NCI-H510A treated with DMSO at 0.1 percent for 48 hours (cell line): ENCODE measurements at places on chromosomes 5 and 9.

DNA sequence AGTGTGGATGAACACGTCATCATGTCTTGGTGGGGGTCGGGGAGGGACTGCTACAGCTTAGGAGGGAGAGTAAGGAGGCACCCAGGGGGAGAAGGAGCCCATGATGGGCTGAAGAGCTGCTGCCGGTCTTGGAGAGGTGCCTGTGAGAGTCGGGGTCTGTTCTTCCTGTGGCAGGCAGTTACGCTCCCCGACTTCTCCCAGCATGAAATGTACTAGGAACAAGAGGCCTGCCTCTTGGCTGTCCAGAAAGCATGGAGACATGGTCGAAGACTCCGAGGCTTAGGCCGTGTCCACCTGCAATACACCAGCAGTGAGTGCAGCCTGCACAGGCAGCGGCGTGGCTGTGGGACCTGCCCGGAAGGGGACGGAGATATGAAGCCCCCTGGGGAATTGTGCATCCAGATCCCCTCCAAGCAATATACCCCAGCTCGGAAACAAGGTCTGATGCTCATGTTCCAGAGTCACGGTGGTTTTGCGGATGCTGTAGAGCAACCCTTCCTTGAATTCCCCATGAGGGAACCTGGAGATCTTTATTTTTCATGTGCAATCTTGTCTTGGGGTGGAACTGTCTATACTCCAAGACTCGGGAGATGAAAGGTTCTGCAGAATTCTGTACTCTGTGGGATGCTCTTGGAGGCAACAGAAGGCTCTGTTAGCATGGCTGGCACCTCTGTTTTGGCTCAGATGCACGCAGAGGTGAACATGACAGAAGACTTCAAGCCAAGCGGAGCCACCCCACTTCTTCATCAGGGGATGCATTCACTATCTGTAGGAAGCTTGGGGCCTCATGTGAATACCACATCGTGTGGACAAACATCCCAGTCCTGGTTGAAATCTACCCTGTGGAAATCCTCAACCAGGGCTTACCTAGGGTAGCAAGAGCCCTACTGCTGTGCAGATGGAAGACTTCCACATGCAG, 374.9 kb upstream of the IRX4 start:
- no peak for DNase-seq

GRCh38 chr5:77425420-77425819, 66.7 kb downstream of the WDR41 start:
- no peak for DNase-seq

- no peak for DNase-seq
Observed at GRCh38 chr9:107648153-107648715, 158.7 kb upstream of the KLF4 start.

- DNase-seq, result no peak
Observed at GRCh38 chr5:126471875-126472537, 48.8 kb downstream of the GRAMD2B start.

GRCh38 chr5:38923661-38924451, 78.0 kb downstream of the OSMR start:
- DNase-seq, result no peak

DNA sequence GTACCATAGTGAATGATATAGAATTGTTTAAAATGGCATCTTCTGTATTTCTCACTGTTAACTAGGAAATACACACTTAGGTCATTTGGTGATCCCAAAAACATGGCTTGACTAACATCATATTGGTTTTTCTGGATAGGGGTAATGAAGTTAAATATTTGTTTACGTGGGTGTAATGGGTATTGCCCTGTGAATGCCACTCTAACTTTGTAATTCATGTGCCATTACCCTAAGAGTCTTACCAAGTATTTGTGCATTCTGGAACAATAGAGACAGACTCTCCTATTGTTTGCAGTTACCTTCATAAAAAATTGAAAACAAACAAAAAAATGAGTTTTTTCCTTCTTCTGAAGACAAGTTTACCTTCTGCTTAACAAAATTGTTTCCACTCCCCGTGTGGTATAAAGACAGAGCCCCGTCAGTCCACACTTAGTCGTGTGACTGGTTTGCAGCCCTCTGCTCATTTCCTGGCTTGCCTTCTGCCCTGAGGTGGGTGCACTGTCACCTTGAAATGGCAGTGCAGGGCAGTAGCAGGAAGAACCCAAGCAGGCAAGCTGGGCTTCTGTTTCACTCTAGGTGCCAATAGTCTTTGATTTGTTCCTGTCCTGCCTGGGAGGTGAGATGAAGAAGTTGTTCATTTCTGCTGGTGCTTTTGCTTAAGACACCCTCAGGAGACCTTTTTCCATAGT, 9.6 kb upstream of the CATSPER3 start:
- no peak for DNase-seq

DNA sequence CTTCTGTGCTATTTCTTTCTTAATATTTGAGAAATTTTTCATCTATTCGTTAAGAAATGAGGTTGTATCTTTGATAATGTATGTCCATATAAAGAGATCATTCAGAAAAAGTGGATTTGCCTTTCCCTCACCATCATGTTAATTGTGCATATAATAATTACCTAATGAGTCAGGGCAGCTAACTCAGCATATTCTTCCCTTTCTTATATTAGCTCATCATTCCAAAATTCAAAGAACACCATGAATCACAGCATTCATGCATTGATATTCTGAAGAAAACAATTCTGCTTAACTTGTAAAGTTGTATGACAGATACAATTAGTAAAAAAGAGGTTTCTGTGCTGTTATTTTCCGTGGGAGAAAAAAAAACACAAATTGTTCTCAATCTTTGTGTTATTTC, 630.6 kb downstream of the TLE1 start:
- DNase-seq, result no peak

GRCh38 chr5:151643388-151643787, 43.3 kb downstream of the SPARC start:
- no peak for DNase-seq

- DNase-seq, result peak; percentile 43
Observed at GRCh38 chr5:133256276-133256675, 204.5 kb downstream of the HSPA4 start.

GRCh38 chr5:17185773-17186172, 31.7 kb upstream of the BASP1 start:
- DNase-seq, result no peak

- no peak for DNase-seq
Observed at GRCh38 chr5:138096363-138096762, 12.5 kb downstream of the WNT8A start.

- no peak for DNase-seq
Observed at GRCh38 chr9:122228568-122229484, at the start of gene LHX6. Gene LHX6, minus strand, starts transcription at chr9:122228957. Its CDS starts 217 bp downstream, at chr9:122228740.

DNA sequence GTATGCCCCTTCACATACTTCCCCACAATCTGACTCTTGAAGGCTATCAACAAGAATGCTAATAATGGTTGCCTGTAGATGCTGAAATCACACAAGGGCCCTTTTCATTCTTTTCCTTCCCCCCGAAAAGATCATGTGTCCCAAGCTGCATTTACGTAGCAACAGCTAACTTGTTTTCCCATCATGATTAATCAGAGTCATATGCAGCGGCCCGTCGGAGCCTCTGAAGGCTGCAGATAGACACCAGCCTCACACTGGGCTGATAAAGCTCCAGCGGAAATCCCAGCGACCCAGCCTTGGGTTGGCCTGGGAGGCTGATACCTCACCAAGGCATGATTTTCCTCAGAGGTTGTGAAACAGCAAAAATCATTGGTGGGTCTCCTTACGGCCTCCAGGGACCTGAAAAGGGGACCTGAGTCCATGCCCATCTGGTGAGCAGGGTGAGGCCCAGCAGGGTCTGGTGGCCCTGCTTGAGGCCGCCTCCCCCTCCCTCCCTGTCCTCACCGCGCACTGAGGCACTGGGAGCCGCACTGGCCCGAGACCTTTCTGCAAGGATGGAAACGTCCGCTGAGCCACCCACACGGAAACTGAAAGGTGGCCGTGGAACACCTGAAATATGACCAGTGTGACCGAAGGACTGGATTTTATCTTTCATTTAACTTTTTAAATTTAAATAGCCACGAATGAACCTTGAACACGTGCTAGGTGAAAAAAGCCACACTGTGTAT, 114.2 kb upstream of the PHYKPL start:
- no peak for DNase-seq

- DNase-seq, result peak; percentile 20
Observed at GRCh38 chr5:180799194-180799593, 3.4 kb downstream of the MGAT1 start.

GRCh38 chr5:96146675-96147074, 185.0 kb upstream of the ELL2 start:
- no peak for DNase-seq

- peak; percentile 62 for DNase-seq
Observed at GRCh38 chr5:73215891-73216610, 43.1 kb downstream of the TMEM174 start.

GRCh38 chr5:117504305-117504704, 929.7 kb upstream of the SEMA6A start:
- no peak for DNase-seq

- no peak for DNase-seq
Observed at GRCh38 chr5:54775645-54776044, 209.7 kb downstream of the ESM1 start.

DNA sequence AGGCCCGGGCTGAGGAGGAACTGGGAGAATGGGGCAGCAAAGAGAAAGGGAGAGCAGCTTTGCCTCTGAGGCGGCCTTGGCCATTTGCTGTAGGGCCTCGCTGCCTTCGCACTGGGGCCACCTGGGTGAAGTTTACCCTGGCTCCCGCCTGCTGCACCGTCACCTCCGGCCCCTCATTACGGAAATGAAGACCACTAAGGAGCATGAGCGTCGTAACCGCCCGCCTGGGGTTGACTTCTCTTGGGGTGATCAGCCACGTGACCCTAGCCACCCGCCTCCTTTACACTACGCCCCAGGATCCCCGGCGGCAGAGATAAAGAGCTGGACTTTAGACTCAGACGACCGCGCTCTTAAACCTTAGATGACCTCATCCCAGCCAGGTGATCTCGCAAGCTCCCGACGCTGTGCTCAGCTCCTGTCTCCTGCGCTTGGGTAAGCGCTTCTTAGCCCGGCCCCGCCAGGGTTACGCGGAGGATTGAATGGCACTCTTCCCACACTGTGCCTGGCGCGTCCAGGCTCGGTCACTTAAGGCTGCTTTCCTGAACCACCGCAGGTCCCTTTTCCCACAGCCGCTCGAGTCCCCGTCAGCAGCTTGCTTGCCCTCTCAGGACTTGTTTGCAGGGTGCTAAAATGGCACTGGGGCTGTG, 107.9 kb upstream of the LARP1 start:
- DNase-seq, result peak; percentile 29

- no peak for DNase-seq
Observed at GRCh38 chr5:170650850-170651249, 132.7 kb upstream of the GABRP start.

DNA sequence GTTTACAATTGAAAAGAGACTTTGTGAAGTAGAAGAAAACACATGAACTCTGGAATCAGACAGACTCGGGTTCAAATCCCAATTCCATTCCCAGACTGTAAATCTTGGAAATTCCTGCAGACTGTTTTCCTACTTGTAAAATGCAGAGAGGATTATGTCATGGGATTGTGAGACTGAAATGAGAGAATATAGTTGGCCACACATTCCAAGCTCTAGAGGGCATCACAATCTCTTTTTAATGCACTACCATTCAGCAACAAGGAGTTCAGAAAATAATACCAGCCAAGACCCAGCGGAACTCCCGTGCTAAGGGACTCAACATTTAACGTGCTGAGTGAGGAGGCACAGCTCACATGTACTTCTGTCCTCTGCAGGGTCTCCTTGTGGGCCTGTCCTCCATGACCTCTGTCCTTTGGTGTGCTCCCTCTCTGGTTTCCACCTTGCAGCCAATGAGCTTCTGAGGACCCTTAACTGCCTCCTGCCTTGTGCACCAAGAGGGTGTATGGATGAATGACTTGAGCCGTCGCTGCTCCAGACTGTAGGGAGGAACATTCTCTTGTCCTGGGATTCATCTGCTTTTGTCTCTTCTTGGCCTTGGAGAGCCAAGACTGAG, 263.5 kb downstream of the NTRK2 start:
- no peak for DNase-seq

DNA sequence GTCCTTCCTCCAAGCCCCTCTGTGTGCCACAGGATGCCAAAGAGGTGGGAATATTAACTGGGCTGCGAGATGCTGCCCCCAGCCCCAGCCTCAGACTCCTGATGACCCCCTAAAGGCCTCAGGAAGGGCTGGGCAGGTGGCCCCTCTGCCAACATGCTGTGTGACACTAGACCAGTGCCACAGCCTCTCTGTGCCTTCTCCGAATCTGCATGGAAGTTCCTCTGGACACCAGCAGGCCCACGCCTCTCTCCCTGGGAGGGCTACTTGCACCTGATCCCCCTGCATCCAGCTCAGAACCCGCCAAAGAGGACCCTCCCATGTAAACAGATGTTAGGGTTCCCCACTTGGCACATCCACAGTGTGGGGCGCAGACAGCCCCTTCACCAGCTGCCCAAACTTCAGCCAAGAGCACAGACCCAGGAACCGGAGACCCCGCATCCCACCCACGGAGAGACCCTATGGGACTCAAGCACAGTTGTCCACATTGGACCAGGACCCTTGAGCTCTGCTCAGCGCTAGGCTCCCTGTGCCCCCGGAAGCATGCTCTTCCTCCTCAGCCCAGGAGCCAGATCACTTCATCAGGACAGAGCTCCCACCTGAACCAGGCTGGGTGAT, 91.6 kb upstream of the LMX1B start:
- DNase-seq, result no peak

GRCh38 chr5:29984156-29984540, 1209.3 kb upstream of the CDH6 start:
- no peak for DNase-seq
